GOT3 (cell line): ENCODE measurements at places on chromosomes 16 and 17.

DNA sequence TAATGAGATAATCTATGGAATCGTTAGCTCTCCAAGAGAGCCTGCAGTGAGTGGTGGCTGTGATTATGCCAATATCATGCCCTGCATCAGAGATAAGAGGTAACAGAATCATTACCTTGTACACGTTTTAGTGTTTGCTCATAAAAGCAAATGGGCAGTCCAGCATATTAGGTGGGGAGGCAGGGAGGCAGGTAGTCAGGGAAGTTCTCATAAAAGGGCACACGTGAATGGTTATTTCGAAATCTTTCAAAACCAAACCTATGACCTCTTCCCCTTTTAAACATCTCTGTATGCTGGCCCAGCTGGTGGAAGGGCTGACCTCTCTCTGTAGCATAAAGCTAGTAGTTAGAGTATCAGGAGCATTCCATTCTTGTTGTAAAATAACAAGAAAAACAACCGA, 51.7 kb downstream of the VAT1L start:
- DNase-seq, result no peak

- no peak for DNase-seq
Measured at GRCh38 chr16:66231452-66232160, 134.9 kb upstream of the CDH5 start.

DNA sequence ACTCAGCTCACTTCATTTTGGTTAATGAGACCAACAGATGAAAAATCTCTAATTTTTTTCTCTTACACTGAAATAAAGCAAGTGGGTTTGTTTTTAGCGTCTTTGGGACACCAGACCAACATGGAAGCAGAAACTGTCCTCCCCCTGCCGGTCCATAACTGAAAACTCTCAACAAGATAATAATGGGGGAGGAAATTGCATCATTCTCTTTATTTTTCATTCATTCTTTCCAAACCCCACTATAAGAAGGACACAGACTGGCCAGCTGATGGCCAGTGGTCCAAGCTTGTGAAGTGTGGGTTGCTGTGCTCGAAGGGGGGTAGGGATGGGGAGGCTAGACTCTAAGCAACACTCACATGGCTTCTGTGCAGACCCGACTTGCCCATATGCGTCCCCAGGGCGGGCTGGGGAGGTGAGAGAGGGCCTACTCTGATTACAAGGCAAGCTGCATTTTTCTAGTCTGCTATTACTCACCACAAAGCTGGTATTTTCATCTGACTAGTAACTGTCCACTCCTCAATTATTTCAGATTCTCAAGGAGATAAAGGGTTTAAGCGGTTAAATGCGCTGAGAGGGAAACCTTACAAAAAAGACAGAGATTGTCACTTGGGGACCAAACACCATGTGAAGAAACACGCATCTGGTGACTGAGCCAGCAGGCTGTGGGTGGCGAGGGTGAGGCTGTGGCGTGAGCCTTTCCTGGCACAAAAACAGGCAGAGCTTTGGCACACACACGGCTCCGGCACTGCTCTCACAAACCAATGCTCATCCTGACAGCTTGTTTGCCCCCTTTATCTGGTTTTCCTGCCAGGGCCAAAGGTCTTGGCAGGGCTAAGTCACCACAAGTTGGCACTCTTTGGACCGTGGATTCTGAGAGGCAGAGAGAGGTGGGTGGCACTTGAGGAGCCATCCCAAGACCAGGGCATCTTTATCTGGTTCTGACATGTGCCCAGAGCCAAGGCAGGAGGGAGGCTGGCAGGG, 38.2 kb downstream of the MARF1 start:
- DNase-seq, result no peak

- DNase-seq, result no peak
Measured at GRCh38 chr17:46764000-46764708, 54.3 kb downstream of the WNT3 start.

GRCh38 chr17:3697103-3697476, 1.1 kb upstream of the P2RX5 start:
- DNase-seq, result no peak

- DNase-seq, result no peak
Measured at GRCh38 chr16:31127182-31127581, 8.3 kb downstream of the PRSS8 start.

DNA sequence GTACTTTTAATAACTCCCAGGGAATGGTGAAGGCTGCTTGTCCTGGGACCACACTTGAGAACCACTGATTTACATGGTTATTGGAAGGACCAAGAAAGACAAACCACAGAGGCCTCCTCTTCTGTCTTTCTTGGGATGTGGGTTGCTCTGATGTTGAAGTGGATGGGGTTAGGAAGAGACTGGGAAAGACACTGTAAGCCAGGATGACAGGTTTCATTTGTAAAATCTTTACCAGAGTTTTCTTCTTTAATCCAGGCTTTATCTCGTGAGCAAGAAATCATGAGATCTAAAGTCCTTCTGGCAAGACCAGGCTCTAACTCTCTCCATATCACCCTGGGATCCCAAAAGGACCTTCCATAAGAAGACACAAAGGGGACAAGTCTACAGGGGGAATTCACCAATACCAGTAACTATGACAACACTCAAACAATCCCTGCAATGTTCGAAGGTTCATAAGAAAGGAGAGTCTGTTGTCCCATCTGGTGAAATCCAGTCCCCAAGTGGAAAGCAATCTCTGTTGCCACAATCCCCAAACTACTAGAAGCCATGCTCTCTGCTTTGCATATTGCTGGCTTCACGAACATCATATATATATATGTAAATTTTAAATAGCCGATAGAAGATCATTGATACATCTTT, 44.8 kb upstream of the CDRT4 start:
- no peak for DNase-seq

GRCh38 chr17:20059728-20060188, 50.6 kb downstream of the SPECC1 start:
- no peak for DNase-seq

DNA sequence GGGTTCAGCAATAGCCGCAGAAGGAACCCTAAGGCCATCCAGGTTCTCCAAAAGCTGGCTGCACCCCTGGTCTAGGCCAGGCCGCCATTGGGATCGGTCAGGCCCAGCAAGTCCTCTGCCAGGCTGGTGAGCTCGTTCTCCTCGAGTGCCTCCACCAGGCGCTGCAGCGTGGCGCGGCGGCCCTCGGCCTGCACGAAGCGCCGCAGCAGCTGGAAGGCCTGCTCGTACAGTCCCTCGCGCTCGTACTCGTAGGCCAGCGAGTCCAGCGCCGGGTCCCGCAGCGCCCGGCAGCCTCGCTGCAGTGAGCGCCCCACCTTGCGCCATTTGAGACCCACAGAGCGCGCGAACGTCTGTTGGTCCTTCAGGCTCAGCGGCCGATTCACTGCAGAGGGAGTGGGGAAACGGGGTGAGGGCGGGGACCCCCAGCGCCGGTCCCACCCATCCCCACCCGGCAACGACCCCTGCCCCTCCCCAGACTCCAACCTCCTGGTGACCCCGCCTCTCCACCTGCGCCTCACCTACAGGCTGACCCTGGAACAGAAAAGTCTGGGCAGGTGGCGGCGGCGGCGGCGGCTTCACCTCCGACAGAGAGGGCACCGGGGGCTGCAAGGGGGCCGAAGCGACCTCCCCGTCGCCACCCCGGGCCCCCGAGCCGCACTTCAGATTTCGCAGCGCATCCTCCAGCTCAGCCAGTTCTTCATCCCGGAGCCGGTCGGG, 3.9 kb upstream of the B3GNT9 start:
- DNase-seq, result no peak

- DNase-seq, result no peak
Measured at GRCh38 chr16:88901718-88902337, 35.4 kb upstream of the PABPN1L start.

DNA sequence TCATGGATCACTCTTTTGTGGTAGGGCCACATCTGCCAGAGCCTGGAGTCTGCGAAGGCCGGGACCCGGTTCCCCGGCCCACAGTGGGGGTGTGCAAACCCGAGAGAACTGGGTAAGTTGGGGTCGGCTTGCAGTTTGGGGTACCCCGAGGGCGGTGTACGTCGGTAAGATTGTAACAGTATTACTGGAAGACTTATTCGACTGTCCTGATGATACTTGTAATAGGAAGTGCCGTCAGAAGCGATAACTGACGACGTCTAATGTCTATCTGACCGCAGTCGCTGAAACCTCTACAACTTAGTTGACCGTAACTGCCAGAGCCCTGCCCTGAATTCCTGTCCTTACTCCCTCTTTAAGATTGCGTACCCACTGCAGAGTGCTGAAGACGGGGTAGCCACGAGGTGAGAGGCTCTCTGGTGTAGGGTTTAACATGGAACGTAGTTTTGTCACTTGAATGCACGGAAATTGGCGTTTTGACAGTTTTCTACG, 24.0 kb downstream of the TRPV2 start:
- no peak for DNase-seq

GRCh38 chr17:29180788-29181160, 576 bp upstream of the MYO18A start:
- DNase-seq, result no peak

GRCh38 chr16:72722552-72722951, 325.4 kb downstream of the ZFHX3 start:
- no peak for DNase-seq

DNA sequence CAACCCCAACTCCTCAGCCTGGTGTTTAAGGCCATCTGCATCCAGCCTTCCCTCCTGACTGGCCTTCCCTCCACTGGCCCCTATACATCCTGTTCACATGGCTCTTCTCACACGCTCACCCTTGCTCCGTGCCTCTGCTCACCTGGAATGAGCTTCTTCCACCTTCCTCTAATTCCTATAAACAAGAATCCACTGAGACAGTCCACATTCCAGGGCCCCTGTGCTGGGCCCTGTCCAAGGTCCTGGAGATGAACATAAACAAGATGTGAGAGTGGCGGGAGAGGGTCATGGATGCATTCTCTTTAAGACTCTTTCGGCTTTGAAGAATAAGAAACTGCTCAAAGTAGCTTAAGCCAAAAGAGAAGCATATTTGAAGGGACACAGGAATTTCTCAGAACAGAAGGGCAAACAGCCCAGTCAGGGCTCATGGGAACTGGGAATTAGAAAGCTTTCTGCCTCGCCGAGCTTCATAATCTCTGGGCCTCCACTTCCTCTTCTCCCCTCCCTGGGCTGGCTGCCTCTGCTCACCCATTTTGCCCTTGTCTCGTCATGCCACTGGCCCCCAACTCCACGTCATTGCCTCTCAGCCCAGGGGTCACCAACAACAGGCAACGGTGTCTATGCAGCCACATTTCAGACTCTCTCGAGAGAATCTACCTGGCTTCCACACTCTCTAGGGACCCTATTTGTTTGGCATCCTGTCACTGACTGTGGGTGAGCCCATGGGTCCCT, 13.5 kb downstream of the SPPL2C start:
- no peak for DNase-seq
